ENCODE measurements at places on chromosomes 7 and 10.

- no peak for DNase-seq
Observed at GRCh38 chr10:4850397-4850796, 24.4 kb downstream of the AKR1E2 start.

DNA sequence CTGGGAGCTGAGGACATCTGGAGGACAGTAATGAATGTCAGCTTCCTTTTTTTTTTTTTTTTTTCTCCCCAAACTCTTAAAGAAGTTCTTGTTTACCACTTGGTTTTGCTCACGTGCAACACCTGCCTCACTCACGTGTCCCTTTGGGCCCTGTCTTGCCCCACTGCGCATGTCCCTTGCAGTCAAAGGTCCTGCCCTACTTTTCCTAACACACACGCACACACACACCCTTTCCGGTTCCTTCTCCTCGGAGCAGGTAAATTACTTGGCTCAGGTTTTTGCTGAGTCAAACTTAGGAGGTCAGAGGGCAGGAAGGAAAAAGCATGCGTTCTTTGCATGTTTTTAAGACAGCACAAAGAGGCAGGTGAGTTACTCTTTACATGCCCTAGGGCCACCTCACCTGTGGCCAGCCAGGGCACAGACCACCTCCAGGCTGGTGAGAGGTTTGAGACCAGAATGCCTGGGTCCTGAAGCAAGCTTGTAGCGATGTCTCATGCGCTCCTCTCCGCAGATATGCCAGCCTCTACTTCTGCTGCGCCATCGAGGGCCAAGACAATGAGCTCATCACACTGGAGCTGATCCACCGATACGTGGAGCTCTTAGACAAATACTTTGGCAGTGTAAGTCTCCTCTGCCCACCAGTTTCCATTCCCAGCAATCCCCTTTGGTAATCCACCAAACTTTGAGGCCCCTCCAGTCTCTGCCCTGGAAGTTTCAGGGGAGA, 2.8 kb downstream of the AP1S1 start:
- no peak for DNase-seq

GRCh38 chr7:68556537-68556936, 1041.7 kb upstream of the AUTS2 start:
- no peak for DNase-seq

- no peak for DNase-seq
Observed at GRCh38 chr10:36256948-36257356, 614.9 kb upstream of the FZD8 start.

GRCh38 chr10:49134327-49134726, 506 bp upstream of the FAM170B start:
- no peak for DNase-seq

DNA sequence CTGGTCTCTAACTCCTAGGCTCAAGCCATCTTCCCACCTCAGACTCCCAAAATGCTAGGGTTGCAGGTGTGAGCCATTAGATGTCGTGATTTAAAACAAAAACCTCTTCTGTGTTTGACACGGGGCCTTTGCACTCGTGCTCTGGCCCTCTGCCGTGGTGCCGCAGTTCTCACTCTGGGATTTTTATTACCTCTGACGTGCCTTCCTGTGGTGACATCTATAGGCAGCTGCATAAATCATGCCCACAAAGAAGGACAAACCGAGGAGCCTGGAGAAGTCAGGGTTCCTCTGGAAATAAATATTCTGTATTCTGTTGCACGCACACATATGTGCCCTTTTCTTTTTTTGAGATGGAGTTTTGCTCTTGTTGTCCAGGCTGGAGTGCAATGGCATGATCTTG, 25.9 kb upstream of the OCM start:
- DNase-seq, result no peak

GRCh38 chr7:107150375-107151073, 18.3 kb upstream of the HBP1 start:
- DNase-seq, result peak; percentile 57

GRCh38 chr7:111101856-111102646, 11.1 kb downstream of the LRRN3 start:
- DNase-seq, result no peak

DNA sequence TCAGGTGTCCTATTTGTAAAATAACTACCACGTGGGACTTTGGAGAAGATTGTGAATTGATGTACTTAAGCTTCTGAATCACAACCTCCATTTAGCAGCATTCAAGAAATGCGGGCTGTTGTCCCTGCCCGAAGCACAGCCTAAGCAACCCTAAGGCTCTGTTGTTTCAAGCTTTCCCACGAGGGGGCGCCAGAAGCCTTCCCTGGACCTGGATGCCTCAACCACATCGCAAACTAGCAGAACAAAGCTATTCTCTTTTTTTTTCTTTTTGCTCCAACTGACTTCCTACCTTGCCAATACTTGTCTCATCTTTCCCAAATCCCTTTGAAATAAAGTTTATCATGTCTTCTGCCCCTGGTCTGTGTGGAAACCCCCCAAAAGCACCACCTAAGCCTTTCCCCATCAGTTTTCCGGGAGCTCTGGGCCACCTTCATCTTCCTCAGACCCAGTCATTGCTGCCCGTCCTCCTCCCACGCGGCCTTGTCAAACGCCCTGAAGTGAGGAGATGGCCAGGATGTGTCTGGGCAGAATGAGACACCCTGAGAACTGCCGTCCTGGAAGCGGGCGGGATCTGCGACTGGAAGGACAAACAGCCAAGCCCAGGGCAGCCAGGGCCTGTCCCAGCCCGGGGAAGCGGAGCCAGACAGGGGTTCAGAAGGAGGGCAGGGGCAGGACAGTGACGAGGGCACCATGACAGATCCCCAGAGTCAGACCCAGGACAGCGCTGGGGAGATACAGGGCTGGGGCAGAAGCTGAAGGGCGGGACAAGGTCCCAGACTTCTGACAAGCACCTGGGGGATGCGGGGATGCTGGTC, 112.7 kb downstream of the SLIT1 start:
- DNase-seq, result peak; percentile 61

DNA sequence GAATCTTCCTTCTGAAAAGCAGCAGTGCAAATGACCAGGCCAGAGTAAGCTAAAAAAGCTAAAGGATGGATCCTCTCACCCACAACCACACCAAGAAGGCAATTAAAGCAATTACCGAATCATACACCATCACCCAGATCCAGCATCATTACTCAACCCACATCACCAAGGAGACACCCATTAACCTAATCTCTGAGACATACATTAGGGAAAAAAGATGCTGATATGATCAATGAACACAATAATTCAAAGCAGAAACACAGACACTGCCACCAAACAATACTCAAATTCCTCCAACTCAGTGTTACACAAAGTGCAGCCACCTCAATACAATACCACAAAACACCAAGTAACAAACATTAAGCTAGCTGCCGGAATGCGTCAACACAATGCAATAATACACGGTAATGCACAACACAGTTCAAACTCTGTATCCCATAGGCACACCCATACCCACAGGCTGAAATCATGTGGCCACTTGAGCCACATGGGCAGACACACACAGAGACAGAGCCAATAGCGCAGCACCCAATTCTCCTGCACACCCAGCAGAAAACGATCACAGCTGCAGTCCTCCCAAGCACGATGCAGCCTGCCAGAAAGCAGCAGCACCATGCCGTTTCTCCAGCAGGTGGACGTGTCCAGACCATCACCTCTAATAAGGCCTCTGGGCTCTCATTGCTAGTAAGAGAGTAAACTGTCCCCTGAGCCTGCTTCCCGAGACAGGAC, 21.5 kb downstream of the PAX2 start:
- no peak for DNase-seq

DNA sequence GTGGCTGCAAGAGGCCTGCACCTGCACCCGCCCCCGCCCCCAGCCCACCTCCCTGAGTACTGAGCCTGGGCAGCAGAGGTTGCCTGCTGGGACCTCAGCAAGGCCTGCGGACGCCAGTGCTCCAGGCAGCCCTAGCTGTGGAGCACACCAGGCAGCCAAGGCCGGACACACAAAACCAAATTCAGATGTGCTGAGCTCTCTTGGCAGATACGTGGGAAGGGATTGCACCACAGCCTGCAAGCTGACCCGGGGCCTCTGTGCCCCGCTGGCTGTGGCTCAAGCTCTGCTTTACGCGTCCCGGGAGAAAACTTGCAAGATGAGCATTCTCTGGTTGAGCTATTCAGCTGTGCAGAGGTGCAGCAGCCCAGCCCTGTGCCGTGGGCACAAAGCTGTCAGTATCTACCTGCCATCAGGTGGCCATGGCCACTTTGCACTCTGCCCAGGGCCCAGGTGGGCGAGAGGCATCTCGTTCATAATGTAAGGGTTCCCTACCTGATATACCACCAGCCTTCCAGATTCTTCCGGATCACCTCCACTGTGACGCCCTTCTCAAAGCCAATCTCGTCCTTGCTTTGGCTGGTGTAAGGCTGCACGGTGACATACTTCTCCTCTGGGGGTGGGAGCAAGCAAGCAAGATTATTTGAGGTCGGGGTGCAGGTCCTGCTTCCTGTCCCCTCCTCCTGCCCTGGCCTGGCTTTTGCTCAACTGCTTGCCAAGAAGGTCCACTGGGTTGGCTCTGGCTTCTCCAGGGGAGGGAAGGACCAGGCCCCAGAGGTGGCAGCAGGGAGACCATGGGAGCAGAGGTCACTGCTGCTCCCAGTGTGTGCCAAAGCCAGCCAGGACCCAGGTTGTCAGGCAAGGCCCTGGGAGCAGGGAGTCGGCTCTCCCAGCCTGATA, 123.4 kb downstream of the NEURL1 start:
- no peak for DNase-seq

DNA sequence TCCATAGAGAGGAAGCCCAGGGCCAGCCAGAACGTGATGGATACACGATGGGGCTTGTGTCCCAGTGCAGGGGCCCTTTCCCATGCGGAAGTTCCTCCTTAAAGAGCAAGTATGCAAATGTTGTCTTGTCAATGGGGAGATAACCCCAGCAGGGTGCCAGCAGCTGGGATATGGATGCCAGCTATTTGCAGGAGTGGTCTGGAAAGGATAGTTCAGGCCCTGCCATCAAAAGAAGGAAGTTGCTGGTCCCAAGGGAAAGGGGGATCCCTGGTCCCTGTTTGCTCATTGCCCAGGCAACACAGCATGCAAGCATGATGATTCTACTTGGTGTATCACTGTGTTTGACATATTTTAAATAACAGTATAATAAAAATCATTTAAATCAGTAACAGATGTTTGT, 73.1 kb upstream of the HECW1 start:
- no peak for DNase-seq

- peak; percentile 53 for DNase-seq
Observed at GRCh38 chr7:1028775-1029636, 15.3 kb upstream of the GPR146 start.

DNA sequence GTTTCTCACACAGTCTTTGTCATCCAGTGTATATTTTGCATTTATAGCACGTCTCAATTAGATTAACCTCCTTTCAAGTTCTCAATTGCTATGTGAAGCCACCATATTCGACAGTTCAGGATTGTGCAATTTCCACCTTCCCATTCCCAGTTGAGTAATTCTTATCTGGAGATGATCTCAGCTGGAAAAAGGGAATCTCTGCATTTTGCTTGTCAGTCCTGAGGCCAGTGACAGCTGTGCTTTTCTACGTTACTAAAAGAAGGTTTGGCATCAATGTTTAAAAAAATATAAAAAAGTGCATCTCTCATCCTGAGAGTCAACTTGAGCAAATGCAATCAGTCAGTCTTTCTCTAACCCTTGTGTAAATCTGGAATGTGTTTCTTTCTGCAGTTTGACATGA, 247.7 kb downstream of the PRKG1 start:
- no peak for DNase-seq

DNA sequence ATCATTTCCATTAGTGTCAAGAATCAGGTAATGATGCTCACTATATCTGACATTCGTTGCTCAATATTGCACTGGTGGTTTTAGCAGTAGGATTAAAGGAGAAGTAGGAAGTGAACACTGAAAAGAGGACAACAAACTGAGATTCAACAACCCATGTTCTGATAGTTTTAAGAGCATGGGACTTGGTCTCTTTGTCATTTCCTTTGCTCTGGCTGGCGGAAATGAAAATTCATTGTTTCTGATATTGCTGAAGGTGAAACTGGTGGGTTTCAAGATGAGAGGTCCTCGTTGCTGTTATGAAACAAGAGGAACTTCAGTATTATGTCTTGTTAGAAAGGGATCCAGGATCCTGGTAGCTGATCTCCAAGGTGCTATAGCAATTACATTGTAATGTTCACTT, 129.0 kb downstream of the DNAH11 start:
- DNase-seq, result no peak

GRCh38 chr7:122311050-122311700, 6.6 kb upstream of the FEZF1 start:
- DNase-seq, result no peak

DNA sequence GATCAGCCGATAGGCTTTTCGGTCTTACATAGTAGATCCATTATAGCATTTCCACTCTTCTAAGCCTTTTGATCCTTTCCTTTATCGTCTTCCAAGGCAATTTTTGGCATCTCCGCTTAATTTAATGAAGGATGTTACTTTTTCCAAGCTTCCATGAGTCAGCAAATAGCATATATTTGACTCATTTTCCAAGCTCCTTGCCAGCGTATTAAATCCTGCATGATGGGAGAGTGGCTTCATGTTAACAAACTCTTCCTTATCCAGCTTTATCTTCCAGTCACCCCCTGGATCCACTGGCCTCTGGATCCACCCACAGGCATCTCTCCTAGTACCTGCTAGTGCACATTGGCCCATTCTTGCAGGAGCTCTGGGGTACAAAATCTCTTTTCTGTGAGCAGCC, 13.0 kb downstream of the OR9A2 start:
- no peak for DNase-seq

GRCh38 chr7:137165241-137165640, 178.3 kb downstream of the PTN start:
- no peak for DNase-seq

DNA sequence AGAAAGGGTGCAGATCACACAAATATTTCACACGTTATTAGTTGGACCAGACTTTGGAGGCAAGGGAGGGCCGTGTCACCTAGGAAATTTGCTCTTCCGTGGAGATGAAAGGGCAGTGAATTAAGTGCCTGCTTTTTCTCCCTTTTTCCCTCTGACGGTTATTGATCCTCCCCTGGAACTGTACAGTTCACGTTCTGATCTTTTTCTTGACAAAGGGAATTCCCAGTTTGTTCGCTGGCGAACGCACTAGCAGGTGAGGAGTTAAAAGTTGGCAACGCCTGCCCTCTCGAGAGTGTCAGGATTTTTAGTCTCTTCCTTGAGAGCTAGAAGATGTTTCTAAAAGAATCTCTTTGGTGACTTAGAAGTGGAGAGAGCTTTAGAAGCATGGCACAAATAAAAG, 111.5 kb downstream of the TCF7L2 start:
- no peak for DNase-seq

GRCh38 chr7:108001764-108002725, 916 bp downstream of the LAMB1 start:
- no peak for DNase-seq

DNA sequence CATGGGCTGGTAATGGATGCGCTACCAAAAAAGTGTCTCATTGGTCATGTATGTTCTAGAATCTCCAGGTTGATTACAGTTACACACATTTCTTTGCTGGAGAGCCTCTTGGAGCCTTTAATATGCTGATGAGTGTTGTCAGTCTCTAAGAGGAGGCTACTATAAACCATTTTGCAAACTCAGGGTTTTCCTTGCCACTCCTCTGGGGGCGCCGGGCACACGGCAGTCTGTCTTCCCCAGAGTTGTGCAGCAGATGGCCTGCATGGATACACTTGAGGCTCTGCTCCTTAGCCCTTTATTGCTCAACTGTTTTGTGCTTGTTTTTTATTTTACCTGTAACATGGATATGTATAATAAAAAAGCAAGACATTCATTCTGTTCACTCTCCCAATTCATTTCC, 196.5 kb downstream of the ACTR3B start:
- DNase-seq, result no peak

Data from activated T-helper 1 cell treated with anti-CD3 and anti-CD28 coated beads, Interleukin-12 subunit alpha, Interleukin-12 subunit beta, Interleukin-2, Interleukin-4 antibody, amounts not matched to agents 30 ng/mL and 10 ng/mL and 1 ng/mL, durations not matched to agents 14 hours and 24 hours and 36 hours (primary cell).